GM23338 (cell line): ENCODE measurements at places on chromosomes 6 and 20. TPM values are rescaled to one million over a fixed set of nuclear protein-coding genes. Genes with fewer than 3 reads are reported as not detected.

GRCh38 chr6:56766806-56767178 is 124.1 kb upstream of the DST start:
- no peak for DNase-seq

LY6G6D gene
- not detected in 2 replicates for polyA plus RNA-seq

GRCh38 chr6:93918258-93918657 is 498.9 kb upstream of the EPHA7 start:
- no peak for DNase-seq

DNA sequence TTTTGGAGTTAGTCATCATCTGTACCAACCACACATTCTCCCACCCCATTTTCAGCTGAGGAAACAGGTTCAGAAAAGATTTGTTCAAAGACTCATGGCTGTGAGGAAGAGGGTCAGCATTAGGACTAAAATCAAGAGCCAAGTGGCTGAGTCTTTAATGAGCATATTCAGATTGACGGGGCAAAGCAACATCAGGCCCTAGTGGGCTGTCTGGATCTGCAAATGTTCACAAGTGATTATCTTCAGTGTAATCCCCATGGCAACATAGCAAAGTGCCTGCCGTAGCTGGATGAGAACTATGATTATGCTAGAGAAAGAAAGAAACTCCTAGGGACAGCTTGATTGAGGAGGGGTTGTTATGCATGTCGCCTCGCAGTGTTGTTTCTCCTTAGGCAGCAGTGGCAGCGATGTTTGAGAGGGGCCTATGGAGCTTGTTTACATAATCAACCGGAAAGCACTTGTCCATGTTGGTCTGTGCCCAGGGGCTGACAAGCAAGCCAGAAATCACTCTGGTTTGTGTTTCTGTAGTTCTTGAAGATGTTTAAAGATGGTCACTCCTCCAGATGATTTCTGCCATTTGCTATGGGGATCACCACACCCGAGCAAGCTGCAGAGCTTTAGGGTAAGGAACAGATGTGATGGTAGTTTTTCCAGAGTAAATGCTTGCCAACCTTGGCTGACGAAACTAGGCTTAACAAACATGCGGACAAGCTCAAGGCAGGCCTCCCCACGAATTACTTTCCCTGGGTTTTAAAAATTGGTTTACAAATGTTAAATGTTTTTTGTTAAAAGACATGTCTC is 124.3 kb upstream of the MLIP start:
- peak; percentile 13 for DNase-seq

DNA sequence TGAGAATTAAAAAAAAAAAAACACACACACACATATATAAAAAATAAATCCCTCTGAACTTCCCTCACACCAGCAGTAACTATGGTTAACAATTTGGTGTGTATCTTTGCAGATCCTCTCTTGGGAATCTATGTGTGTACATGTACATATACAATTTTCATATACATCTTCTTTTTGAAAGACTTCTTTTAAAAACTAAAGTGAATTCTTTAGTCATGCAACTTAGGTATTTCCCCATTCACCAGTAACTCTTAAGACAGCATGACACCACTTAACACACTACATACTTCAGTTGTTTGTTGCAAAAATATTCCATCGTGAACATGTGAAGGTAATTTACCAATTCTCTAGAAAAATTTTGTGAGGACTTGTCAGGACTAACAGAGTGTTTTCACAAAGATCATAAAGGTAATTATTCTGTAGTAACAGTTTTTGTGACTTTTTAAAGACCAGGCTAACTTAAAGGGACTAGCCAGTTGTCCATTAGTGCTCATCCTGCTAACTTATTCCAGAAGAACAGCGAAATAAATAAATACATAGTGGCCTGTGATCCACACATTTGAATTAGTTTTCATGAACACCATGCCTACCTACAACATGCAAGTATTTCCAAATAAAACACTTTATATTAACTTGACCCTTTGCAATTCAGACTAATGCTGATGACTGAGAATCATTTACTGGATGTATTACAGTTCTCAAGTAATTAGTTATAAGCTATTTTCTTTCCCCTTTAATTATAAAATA is 12.1 kb downstream of the RBM39 start:
- DNase-seq = no peak

GRCh38 chr6:128826606-128827005 is 56.3 kb upstream of the LAMA2 start:
- DNase-seq = no peak
